H4 (cell line): ENCODE measurements at places on chromosomes 12 and 14. TPM values are rescaled to one million over a fixed set of nuclear protein-coding genes. Genes with fewer than 3 reads are reported as not detected.

DNA sequence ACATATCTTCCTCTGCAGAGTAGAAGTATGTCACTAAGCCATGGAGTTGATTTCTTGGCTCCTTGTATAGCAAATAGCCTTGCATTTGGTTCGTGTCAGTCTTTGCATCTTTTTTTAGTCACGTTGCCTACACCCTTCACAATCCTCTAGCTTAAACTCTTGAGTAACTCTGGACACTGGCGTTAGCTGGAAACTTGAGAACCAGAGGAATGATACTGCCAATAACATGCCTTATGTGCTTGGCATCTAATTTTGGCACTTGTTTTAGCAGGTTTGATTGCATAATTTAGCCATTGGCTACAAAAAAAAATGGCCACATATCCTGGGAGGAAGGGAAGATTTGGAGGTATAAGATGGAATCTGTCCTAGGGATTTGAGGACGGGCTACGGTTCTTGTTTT is 136.2 kb downstream of the ETV6 start:
- peak; percentile 17 for DNase-seq

- peak; percentile 12 for DNase-seq
Measured at GRCh38 chr12:43352001-43352400, 200.0 kb downstream of the ADAMTS20 start.

KIF26A gene
- total RNA-seq = 0.77 and 1.6 TPM in 2 replicates

DNA sequence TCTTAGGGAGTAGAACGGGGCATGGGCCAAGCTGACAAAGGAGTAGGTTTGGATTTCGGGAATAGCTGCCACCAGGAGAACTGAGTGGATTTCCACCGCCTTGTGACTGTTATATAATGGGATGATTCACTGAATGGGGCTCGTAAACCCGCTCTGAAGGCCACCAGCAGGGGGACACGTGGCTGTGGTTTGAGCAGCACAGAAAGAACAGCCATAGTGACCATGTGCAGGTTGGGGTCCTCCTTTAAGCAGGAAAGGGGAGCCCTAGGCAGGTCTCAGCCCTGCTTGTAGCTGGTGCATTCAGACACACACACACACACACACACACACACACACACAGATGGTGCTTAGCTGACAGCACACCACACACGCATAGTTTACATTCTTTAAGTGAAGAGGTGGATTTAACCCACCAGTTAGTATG is 8.6 kb upstream of the ASB2 start:
- peak; percentile 79 for DNase-seq

DNA sequence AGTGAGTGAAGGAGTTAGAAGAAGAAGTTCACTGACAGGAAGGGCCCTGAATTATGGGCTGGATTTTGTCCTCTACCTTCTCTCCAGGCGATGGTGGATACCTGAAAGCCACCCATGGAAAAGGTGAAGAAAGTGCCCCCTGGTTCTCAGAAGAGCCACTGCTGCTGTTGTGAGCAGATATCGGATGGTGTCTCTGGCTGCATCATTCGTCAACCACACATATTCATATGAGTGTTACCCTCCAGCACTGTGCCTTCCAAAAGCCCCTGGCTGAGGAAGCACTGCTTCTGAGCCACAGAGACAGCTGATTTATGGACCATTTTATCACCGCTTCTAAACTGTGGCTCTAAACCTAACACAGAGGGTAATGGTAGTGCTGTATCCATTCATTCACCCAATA is 2.0 kb upstream of the ACTN1 start:
- DNase-seq = no peak

DNA sequence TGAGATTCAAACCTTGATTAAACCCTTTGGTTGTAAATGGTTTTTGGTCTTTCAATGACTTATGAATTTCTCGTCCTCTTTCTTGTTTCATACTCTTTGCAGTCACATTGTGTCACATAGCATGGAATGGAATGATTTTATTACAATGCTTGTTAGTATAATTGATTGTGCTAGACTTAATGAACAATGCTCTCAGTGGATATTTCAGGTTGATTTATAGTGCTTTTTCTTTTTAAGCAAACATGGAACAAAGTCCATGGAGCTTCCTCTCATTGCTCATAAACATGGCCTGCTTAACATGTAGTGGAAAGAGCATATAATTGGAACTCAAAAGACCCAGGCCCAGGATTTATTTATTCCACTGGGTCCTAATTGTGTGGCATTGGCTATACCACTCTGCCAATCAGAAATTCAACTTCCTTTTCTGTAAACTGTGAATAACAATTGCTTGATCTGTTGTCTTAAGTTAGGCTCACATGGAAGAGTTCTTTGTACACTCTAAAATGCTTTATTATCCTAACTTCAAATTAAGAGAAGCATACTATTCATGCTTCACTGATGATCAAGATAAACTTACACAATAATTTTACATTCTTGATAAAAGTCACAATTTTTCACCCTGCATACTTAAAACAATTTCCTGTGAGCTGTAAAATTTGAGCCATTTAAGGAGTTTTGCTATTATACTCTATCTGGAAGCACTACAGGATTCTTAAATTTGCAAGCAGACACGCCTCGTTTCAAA is 370.5 kb upstream of the PDE3A start:
- DNase-seq = no peak

- DNase-seq = peak; percentile 70
Measured at GRCh38 chr12:67827820-67828383, 161.3 kb upstream of the IFNG-AS1 start.

DNA sequence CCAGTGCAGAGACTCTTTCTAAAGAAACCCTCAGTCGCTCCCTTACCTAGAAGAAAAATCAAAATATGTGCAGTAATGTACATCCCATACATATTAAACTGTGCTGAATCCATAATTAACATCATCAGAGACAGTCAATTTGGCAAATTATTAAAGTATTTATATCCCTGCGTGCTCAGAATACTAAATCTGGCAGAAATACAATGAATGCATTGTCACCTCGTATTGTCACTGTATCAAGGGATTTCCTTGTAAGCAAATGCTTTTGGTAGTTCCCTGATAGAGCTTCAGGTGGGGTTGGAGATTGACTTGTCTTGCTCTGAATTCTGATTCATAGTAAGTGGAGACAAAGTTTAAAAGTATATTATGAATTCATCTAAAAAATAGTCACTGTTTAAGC is 319.1 kb downstream of the PPFIA2 start:
- no peak for DNase-seq

DNA sequence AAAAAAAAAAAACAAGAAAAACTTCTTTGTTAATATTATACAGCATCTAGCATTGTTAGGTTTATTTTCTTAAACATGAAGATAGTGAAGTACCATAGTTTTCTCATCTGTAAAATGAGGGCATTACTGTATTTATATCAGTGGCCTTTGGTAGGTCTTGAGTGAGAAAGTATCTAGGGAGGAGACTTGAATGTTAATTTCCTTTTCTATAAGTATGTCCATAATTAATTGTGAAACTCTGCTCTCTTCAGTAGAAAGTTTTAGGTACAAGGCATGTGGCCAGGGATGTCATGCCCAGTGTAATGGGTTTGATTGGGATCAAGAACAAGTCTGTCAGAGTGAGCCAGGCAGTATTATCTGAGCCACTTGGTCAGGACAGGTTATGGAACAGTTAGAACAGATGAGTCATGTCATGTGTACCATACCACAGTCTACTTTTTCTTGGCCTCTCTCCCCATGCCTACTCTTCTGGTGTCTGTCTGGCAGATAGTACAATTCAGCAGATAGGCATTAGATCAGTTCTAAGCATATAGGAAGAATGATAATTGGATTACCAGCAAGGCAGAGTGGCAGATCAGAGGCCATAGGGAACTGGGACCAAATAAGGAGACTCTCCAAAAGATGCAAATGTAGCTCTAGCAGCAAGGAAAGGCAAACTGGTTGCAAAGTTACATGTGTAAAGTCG is 30.4 kb downstream of the FBXO34 start:
- peak; percentile 5 for DNase-seq

DNA sequence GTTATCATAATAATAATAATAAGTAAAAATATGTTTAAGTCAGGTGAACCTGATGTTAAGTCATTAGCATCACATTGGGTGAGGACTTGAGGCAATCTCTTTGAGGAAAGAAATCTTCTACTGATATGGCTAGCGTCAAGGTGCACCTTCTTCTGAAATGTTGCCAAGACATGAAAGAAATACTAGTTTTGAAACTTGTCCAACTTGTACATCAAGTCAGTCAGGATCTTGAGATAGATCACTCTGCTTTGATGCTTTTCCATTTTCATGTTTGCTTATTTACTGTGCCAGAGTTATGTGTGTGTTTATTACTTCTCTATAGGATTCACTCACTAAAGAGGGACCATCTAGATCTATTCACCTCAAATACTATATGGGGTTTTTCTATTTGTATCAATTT is 90.0 kb upstream of the USP15 start:
- DNase-seq = no peak
